ENCODE measurements at places on chromosomes 5 and 9.

DNA sequence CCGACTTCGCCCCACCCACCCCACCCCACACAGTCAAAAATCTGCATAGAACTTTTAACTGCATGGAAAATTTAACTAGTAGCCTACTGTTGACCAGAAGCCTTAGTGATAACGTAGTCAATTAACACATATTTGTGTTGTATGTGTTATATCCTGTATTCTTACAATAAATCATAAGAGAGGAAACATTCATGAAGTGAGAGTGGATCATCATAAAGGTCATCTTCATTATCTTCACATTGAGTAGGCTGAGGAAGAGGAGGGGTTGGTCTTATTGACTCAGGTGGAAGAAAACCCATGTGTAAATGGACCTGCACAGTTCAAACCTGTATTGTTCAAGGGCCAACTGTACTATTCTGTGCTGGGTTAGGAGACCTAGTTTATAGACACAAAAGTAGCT, 31.4 kb downstream of the XPA start:
- DNase-seq, result no peak

DNA sequence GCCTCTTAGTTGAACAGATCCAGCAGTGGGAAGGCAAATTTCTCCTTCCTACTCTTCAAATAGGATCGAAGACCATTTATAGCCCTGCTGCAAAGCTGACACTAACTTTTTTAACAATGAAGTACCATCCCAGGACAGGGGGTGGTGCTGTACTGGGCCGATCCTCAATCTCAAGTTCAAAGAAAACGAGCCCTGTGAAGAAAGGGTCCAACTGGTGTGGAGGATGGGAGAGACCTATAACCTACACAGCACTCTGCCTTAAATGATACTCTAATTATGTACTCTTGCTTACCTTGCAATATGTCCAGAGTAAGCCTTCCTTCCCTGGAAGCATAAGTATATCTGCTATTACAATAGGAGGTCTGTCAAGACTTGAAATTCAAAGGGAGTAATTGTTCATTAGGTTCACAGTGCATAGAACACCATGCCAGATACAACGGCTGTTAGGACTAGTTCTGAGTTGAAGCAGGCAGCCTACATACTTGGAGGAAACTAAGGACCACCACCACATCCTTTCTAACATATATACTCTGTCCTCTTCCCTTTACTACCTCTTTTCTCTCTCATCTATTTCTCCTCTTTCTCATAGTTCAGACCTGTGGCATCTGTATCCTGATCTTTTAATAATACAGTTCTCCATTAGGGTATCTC, 6.2 kb downstream of the ETF1 start:
- DNase-seq, result no peak

GRCh38 chr5:34740389-34740806, 84.3 kb downstream of the RAI14 start:
- no peak for DNase-seq

DNA sequence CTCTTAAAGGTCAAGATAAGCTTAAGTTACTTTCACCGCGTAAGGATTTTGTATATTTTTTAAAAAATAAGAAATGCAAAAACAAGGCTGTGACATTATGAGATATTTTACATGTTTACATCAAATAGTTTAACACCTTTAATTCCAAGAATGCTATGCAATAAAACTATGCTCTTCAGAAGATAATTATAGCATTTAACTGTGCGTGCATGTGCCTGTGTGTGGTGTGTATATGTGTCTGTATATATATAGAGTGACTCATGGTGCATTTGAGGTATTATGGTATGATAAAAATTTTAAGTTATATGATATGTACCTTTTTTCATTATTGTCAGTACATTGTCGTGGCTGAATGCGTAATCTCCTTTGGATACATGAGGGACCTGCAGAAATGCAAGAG, 539.3 kb downstream of the PDE4D start:
- no peak for DNase-seq

DNA sequence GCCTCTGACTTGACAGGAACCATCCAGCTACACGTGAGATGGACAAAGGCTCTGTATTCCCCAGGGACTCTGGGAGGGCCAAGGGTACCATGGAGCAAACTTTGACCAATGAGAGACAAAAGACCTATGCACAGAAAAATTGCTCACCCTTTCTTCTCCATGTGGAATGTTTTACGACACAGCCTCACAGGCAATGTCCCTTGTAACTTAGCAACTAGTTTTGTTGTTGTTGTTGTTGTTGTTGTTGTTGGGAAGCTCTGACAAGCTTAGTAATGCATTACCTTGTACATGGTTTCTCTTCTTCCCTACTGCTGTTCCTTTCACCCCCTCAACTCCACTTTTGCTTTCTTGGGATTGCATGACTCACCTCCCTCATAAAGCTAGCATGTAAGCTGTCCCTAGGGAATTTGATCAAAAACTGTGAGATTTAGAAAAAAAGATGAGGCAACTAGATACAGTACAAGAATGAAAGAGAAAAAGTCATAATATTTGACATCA, 550.9 kb downstream of the RAB3C start:
- no peak for DNase-seq

GRCh38 chr5:123157791-123158581, 68.9 kb downstream of the PRDM6 start:
- no peak for DNase-seq

GRCh38 chr9:10250219-10250618, 362.6 kb downstream of the PTPRD start:
- no peak for DNase-seq

GRCh38 chr5:20524991-20525529, 537.1 kb upstream of the CDH18 start:
- DNase-seq, result no peak

GRCh38 chr5:111781200-111781599, 24.2 kb upstream of the NREP start:
- DNase-seq, result no peak

DNA sequence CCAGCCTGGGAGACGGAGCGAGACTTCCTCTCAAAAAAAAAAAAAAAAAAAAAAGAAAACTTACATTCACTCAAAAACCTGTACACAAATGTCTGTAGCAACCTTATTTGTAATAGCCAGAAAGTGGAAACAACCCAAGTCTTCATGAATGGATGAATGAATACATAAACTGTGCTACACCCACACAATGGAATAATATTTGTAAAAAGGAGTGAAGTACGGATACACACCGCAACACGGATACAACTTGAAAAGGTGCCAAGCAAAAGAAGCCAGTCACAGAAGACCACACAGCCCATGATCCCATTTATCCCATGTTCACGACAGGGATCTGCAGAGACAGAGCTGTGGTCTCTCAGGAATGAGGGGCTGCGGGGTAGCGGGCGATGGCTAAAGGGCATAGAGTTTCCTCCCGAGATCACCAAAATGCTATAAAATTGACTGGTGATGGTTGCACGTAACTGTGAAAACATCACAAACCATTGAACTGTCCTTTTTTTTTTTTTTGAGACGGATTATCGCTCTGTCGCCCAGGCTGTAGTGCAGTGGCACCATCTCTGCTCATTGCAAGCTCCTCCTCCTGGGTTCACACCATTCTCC, 76.2 kb upstream of the COL5A1 start:
- no peak for DNase-seq

- DNase-seq, result no peak
Measured at GRCh38 chr5:142548739-142549275, 137.1 kb downstream of the FGF1 start.

Measured in stimulated activated CD4-positive, alpha-beta T cell treated with anti-CD3 and anti-CD28 coated beads, Interleukin-1b, Interleukin-23, amount 100 ng/mL, for 1 hour (primary cell).